Activated CD8-positive, alpha-beta memory T cell treated with anti-CD3 and anti-CD28 coated beads for 1 hour (primary cell): ENCODE measurements at places on chromosomes 12 and 14.

GRCh38 chr12:80412343-80412953, 31.6 kb upstream of the PTPRQ start:
- DNase-seq: no peak

- DNase-seq: no peak
These were observed 116.7 kb downstream of the BEGAIN start for GRCh38 chr14:100470523-100470897.

DNA sequence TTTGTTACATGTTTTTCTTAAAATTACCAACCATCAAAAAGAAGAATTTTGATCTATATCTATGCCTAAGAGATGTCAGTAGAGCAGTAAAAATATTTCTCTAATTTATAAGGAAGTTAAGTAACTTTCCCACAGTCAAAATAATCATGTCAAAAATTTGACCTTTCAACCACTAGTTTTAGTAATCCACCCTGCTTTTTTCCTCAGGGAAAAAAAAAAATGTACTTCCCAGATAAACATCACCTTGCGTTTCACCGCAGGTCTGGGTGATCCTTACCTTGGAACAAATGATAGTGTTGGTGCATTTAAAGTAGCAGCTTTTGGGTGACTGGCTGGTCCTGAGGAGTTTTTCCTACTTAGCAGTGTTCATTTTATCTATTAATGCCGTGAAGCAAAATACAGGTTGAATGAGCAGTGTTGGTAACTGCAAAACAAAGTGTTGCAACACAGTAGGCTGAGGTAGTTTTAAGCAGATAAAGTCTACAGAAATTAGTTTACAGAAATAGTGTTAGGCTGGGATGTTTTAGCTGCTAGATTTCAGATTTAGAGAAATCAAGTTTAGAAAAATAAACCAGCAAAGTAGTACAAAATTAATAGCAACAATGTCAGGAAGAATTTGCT, 137.2 kb upstream of the DNM1L start:
- DNase-seq: no peak

GRCh38 chr12:52206304-52207040, 14.7 kb upstream of the KRT80 start:
- DNase-seq: no peak

DNA sequence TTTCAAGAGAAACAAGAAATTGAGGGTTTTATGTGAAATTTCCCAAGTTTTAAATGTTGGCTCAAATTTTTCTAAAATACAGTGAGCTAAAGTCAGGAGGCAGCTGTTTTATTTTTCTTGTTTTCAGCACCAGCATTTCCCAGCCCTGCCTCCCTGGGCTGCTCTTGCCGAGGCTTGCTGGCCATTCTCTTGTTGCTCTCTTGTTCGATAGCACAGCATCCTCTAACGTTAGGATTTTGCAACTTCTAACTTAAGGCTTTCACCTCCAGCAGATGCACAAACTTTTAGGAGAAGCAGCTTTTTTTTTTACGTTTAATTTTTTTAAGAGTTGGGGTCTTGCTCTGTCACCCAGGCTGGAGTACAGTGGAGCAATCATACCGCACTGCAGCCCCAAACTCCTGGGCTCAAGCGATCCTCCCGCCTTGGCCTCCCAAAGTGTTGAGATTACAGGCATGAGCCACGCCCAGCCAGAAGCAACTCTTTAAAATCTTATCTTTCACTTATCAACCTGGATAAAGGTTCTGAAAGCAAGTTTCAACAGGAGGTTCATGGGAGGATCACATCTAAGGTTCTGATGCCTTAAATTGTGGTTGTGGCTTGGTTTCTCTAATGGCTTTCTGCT, 40.2 kb downstream of the B4GALNT3 start:
- no peak for DNase-seq

DNA sequence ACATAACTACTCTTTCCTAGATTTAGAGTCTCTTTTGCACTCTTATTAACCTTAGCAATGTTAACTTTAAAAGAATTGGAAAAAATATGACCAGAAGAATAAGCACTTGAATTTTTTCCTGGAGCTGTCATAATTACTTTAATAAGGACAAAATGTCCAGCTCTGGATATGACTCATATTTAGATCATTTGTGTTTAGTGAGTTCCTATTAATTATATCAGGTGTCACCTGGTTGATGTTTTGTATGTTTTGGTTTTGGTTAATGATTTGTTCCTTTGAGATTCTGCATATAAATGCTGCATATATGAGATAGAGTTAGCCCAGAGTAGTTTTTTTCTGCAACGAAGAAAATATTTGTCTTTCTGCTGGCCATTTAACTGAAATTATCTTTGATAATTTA, 5.1 kb downstream of the CLECL1 start:
- DNase-seq: no peak

GRCh38 chr12:110844131-110844530, 2.7 kb upstream of the CCDC63 start:
- no peak for DNase-seq

- DNase-seq: no peak
These were observed 268.3 kb upstream of the SEL1L start for GRCh38 chr14:81801921-81802320.

- no peak for DNase-seq
These were observed 511.8 kb upstream of the FOXG1 start for GRCh38 chr14:28254768-28255167.

DNA sequence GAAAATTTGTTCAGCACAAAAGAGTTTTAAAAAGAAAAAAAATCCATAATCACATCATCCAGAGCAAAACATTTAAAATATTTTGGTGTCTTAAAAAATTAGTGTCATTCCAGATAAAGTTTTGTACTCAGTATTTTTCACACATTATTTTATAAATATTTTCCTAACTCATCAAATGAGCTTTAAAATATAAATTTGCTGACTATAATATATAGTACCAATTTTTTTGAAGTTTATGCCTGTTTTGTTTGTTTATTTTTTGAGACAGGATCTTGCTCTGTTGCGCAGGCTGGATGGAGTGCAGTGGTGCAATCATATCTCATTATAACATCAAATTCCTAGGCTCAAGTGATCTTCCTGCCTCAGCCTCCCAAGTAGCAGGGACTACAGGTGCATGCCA, 164.1 kb downstream of the SLC41A2 start:
- DNase-seq: no peak

DNA sequence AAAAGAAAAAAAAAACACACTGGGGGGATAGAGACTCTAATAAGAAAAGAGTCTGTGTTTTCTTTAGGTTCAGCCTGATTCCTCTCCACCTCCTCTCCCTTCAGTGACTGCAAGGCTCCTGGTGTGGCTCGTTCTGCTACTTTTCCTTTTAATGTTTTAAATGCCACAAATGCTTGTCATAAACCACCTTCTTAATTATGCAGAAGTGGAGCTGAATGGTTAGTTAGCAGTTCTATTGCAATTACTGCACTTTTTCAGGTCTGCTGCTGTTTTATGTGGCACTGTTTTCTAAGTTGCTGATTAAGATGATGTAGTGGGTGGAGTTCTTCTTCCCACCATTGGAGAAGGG, 878.1 kb downstream of the DIO2 start:
- DNase-seq: no peak

GRCh38 chr12:112130441-112130998, 5.2 kb downstream of the TRAFD1 start:
- DNase-seq: no peak

DNA sequence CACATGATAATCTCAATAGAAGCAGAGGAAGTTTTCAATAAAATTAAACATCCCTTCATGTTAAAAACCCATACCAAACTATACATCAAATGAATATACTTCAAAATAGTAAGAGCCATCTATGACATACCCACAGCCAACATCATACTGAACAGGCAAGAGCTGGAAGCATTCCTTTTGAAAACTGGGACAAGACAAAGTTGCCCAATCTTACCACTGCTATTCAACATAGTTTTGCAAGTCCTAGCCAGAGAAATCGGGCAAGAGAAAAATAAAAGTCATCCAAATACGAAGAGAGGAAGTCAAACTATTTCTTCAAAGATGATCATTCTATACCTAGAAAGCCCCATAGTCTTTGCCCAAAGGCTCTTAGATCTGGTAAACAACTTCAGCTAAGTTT, 454.7 kb upstream of the PRICKLE1 start:
- DNase-seq: no peak

DNA sequence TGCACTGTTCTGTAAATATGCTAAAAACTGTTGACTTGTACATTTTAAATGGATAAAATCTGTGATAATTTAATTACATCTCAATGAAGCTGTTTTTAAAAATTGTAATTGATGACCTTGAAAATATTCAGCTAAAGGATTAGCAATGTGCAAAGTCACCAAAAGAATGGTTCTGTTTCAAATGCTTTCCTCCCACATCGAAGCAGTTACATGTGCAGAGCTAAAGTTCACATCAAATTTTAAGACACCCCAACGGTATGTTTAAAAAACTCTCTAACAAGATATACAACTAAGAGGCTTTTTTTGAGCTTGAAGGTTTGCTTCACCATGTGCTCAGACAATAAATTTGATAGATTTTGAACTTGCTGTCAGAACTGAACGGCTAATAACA, 114.6 kb upstream of the KRAS start:
- DNase-seq: no peak

DNA sequence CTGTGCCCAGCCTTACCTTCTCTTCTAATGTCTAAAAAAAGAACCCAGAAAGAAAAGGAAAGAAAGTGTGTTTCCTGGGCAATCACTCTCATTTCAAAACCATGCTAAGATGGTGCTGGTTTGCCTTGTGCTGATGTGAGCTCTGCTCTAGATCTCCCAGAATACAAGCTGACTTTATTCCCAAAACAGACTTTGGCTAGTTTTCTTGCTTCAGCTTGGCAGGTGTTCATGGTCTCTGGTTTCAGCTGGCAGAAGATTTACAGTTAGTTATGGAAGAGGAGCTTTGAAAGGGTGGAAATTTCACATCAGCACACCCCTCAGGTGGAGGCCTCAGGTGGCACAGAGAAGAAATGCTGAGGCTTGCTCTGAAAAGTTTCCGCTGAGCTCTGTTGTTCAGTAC, 34.4 kb downstream of the PPP1R36 start:
- no peak for DNase-seq

- no peak for DNase-seq
These were observed 167.8 kb downstream of the CHST11 start for GRCh38 chr12:104624529-104624928.

DNA sequence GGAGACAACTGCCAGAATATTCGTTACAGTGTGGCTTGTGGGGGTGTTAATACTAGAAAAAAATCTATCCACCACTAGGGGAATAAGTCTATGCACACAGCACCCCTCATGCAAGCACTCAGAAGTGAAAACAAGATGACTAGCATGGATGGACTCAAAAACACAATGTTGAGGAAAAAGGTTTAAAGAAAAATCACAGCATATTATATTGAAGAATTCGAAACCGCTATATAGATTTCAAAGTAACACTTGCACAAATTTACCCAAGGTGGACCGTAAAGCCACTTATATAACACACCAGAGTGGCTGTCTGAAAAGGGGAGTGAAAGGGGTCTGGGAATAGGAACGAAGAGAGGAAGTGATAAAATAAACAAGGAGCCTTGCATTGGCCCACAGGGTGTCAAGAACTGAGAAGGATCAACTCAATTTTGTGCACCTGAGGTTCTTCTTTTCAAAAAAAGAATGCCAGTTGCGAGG, 544 bp downstream of the ABCD4 start:
- DNase-seq: no peak

GRCh38 chr12:108732489-108733229, 1.3 kb upstream of the CORO1C start:
- no peak for DNase-seq

GRCh38 chr12:23534196-23534595, 415.3 kb downstream of the SOX5 start:
- DNase-seq: no peak

- no peak for DNase-seq
These were observed 89.3 kb upstream of the MED13L start for GRCh38 chr12:116366824-116367223.
